ENCODE measurements at places on chromosomes 16 and 17.

DNA sequence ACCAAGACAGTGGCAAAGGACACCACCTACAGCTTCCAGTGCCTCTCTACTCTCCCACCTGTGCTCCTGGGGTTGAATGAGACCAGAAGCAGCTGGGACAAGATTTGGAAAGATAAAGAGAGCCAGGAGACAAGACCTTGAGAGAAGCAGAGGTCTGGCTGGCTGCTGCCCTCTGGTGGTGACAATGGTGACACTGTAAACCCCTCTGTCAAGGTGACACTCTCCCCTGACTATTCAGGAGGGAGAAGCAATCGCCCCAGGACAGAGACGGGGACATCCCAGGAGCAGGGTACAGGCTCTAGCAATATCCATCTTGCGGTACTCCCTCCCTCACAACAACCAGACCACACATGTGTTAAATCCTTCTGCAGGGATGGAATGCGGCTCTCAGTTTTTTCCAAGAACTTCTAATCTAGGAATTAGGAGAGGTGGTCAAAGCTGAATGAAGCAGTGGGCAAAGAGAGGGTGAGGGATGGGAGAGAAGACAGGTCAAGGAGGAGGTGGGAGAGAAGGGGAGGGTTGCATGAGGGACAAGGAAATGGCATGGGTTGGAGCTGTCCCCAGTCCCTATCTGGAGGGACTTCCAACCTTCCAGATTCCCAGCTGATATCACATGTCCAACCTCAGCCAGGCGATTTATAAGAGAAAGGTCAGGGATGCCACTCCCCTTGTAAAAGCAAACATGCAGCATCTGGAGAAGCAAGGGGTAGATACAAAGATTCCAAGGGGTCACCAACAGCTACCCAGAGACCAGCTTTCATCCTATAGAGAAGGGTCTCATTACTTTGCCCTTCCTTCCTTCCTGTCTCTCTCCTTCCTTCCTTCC is 2.9 kb downstream of the PHOSPHO1 start:
- DNase-seq, result peak; percentile 62

DNA sequence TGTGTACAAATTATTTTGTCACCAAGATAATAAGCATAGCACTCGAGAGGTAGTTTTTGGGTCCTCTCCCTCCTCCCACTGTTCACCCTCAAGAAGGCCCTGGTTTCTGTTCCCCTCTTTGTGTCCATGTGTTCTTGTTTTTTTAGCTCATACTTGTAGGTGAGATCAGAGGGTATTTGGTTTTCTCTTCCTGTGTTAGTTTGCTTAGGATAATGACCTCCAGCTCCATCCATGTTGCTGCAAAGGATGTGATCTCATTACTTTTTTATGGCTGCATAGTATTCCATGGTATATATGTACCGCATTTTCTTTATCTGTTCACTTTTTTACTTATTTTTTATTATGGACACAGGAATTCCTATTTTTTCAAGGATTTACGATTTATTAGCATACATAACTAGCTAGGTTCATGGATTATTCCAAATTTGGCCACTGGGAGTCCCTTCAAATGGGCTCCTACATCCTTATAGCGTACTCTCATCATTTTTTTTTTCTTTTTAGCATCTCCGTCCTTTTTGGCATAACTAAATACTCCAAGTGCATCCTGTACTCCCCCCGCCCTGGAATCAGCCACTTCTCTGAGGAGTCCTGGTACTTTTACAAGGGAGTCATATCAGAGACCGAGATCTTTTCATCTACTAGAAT is 7.3 kb downstream of the TADA2A start:
- no peak for DNase-seq

GRCh38 chr16:610513-611381 is 20.0 kb upstream of the WFIKKN1 start:
- DNase-seq, result no peak

GRCh38 chr17:73166731-73167581 is 2.1 kb downstream of the SSTR2 start:
- no peak for DNase-seq

DNA sequence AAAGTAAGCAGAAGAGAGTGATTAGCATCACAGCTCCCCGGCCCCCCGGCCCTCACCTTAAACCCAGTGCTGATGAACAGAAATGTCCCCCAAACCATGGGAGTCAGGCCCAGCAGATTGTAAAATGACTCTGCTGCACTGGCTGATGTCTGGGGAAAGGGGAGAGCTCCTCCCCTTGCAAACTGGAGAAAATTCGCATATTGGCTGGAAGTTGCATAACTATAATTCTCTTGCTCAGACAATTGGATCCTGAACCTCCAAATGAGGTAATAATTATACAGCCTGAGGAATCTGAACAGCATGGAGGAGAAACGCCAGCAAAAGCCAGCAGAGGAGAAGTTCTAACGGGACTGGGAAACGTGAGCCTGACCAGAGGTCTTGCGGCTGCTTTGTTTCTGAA is 109.7 kb downstream of the C16orf95 start:
- no peak for DNase-seq

GRCh38 chr17:43559161-43559816 is 13.1 kb upstream of the ETV4 start:
- no peak for DNase-seq

DNA sequence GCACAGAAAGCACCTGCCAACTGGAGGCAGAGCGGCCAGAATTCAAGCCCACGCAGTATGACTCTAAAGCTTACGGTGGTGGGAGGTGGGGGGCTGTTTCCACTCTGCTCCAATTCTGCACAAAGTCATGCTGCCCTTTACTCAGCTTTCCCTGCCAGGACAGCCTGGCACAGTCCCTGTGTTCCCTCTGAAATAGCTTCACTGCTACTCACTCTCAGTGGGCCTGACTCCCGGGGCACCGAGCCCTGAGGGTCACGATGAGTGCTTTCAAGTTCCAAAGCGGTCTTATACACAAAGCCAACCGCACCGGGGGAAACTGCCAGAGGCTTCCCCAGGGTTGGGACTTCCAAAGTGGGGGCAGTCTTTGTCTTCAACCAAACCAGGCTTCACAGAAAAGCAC is 306.1 kb upstream of the XYLT1 start:
- no peak for DNase-seq

GRCh38 chr16:68074850-68075555 is 10.2 kb upstream of the NFATC3 start:
- no peak for DNase-seq

- DNase-seq, result no peak
Measured at GRCh38 chr17:62933501-62934385, 32.3 kb upstream of the TANC2 start.

DNA sequence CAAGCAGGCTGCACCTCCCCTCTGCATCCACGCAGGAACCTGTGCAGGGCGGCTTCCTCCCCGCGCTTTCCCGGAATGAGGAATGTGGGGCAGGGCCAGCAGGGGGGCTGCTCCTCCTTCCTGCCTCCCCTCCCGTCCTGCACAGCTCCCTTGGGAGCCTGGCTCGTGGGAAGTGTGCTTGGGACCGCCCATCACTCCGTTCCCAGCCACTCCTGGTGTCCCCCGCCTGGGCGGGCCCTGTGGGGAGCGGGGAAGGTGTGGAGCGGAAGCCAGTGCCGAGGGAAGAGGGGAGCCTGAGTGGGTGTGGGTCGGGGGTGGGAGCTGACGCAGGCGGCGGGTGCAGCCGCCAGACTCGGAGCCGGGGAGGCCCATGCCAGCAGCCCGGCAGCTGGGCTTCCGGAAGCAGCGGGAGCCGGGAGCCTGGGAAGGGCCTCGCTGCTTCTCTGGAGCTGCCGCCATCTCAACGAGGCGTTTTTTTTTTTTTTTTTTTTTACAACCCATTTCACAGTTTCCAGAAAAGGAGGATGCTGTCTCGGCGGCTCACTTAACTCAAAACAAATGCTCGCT is 24.1 kb downstream of the BAHCC1 start:
- DNase-seq, result peak; percentile 43

DNA sequence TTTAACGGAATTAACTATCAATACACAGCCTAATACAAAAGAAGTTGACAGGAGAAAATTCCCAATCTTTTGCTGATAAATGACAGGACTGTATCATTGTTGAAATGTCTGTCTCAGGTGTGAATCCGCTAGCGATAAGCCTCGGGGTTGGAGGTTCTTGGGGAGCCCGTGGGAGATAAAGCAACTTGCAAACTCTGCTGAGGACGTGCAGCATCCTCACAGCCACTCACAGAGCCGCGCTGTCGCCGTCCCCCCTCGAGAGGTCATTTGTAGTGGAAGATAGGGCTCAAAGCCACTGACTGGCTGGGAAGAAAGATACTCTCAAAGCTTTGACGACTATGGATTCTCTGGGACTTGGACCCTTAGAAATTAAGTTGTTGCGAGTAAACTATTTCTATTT is 17.0 kb downstream of the MAP1LC3B start:
- no peak for DNase-seq

- DNase-seq, result no peak
Measured at GRCh38 chr16:51898872-51899271, 648.1 kb downstream of the TOX3 start.

DNA sequence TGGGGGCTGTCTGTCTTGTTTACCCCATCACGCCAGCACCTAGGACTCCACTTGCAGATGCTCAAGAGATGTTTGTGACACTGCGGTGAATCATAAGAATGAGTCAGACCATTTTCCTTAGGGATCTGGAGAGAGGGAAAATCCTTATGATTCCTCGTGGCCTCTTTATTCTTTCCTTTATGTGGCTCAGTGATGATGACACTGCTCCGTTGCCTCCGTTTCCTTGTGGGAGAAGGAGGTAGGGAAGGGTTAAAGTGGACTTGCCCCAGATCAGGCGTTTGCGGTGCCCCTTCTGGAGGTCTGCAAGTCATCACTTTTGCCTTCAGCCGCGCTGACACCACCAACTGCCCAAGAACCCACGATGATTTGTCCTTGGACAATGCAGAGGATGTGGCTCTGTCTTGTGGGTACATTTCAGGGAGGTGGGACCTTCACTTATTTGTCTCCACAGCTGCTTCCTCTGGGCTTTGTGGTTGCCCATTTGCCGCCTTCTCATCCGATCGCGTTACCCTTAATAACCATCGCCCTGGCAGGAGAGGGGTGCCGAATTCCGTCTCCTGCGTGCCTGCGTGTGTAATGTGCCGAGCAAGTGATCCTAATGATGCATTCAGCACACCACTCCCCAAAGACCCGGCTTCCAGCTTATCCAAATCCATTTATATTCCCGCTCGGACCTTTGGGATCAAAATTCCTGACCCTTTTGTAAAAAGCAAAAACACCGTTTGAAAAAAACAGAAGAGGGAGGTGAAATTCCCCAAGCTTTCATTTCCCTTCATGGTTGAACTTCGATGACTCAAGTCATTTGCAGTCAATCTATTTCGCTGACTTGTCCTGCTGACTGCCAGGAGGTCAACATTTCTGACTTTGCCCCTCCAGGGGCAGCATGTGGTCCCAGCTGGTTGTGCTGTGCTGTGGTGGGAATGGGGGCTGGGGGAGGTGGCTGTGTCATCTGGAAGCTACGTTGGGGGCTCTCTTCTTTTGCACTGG is 87.2 kb upstream of the IRX3 start:
- no peak for DNase-seq

DNA sequence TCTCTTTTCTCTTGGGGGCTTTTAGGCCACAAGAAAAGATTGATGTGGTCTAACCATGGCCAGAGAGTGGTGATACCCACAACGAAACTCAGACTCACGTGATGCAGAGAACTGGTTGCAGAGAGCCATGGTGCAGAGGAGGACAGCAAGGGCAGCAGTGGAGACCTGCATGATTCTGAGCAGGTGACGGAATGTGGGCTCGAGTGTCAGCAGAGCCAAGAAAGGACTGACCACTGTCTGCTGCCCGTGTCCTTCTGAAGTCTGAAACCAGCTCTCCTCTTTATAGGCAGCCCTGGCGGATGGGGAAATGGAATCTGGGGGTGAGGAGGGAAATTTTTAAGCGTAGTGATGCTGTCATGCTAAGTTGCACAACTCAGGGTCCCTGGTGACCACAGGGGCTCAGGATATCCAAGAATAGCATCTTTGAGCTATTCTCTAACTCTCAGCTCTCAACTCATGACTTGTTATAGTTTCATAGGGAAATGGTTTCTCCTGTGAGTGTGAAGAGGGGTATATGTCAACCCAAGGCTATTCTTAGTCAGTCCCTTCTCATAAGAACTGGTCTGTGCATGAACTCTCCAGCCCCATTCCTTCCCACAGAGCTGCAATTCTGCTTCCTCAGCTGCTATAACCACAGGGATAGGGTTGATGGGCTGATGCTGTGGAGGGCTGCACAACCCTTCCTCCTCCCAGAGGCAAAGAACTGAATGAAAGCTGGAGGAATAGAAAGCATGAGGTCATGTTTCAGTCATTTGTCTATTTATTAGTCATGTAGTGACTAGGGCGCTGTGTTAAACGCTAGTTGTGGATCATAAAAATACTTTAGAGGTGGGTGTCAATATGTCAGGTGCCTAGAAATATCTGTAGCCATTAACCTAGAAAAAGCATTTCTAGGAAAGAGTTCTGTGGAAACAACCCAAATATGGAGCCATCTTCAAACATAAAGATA is at the start of gene CCL3:
Gene CCL3, minus strand, starts transcription at position 256 of the 949 bp plus-strand sequence. Its CDS starts 85 bp downstream, at position 171.
- DNase-seq, result no peak

GRCh38 chr17:37828651-37829124 is 83.8 kb upstream of the HNF1B start:
- no peak for DNase-seq

DNA sequence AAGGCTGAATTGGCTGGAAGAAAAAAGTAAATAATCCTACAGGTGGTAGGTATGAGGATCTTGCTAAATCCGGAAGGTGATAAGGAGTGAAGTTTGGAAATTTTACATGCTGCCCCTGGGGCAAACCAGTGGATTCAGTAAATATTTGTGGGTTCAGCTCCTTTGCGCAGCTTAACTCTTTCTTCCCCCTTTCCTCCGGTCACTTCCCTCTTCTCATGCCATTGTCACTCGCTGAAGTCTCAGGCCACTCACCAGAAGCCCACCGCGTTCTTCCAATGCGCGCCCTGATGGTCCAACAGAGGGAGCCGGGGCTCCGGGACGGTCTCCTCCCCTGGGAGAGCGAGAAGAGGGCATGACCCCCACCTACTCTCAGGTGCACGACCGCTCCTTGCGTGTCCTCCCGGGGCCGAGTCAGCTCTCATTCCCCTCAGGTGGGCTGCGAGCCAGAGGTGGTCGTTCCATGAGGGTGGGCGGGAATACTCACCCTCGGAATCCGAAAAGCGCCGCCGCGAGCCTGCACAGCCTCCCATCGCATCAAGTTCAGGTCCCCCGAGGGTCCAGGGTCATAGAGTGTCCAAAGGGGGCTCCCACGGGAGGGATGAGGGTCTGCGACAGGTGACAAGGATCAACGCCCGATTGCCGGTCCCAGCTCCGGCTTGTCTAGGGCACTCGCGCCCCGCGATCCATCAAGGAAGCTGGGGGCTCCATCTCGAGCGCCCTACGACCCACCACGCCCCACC is 474 bp downstream of the CLN3 start:
- no peak for DNase-seq

- no peak for DNase-seq
Measured at GRCh38 chr17:41013181-41013580, 4.3 kb upstream of the KRTAP3-1 start.

Data from NCI-H446 (cell line).